Hippocampal formation (tissue), 2 donors: ENCODE measurements at places on chromosomes 16 and 17.

DNA sequence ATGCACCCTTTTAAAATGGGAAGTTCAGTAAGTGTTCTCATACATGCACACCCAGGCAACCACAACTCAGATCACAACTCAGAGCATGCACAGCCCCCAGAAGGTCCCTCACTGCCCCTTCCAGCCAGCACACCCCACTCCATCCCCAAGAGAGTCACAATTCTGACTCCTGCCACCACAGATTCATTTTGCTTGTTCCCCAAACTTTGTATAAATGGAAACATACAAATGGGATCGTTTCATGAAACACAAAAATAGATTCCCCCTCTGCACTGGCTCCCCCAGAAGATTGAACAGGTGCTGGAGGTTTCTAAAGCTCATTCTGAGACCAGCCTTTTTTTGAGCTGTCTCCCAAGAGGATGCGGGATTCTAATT, 3.3 kb upstream of the TNFRSF13B start:
- DNase-seq = no peak

DNA sequence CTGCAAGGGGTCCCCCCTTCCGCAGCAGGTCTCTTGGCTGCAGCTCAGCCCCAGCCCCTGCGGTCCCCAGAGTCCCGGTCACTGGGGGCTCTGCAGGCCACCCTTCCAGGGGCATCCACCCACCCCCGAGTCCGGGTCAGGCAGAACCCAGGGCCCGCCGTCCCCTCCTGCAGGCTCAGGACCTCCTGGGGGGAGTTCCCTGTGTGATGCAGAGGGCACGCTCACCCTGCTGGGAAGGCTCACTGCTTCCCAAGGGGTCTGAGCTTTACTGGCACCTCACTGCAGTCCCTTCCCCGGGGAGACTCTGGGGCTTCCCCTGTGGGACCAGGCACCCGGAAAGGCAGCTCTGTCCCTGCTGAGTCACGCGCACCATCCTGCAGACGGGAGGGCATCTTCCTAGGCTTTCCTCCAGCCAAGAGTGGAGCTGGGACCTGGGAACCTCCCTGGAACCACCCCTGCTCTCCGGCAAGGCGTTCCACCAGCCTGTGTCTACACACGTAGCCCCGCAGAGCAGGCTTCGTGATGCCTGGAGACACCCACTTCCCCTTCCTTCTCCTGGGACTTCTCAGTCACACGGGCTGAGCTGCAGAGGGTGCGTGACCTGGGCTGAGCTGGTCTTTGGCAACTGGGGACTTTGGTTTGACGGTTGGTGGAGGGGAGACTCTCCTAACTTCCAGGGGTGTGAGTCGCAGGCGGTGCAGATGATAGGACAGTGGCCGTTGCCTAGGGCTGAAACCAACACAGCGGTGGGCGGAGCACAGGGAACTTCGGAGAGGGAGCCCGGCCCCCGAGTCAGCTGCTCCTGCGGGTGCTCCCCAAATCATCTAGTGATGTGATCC, 23.4 kb downstream of the SLC25A10 start:
- no peak for DNase-seq

DNA sequence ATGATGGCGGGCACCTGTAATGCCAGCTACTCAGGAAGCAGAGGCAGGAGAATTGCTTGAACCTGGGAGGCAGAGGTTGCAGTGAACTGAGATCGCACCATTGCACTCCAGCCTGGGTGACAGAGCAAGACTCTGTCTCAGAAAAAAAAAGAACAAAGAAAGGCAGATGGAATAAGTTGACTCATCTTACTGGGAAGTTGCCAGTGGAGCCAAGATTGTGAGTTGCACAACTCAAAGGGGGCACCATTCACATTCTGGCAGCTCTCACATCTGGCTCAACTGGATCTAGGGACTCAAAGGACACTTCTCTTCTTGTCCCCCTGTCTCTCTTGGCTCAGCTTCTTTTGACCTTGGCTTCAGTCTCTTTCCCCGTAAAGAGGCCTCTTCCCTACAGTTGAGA, 53.7 kb upstream of the ETV4 start:
- no peak for DNase-seq

DNA sequence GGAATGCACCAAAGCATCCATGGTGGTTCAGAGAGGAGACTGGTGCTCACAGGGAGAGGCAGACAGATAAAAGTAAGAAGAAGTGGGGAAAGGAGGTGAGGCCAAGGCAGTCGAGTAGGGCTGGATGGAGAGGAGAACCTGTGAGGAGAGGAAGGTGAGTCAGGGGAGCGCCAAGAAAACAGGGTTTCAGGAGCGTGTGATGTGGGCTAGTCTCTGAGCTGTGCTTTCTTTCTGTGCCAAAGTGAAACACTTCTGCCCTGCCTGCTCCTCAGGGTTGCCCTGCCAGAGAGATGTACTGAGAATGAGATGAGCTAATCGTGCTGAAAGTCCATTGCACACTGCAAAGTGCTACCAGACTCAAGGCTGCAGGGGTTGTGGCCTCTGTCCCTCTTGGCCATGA, 310.7 kb upstream of the CCL2 start:
- no peak for DNase-seq

- DNase-seq = no peak
Observed at GRCh38 chr17:80899402-80900268, 92.0 kb upstream of the CHMP6 start.

GRCh38 chr17:77145224-77145611, 4.4 kb downstream of the SEC14L1 start:
- DNase-seq = no peak

- no peak for DNase-seq
Observed at GRCh38 chr17:48174833-48175523, 67.4 kb downstream of the SNX11 start.

DNA sequence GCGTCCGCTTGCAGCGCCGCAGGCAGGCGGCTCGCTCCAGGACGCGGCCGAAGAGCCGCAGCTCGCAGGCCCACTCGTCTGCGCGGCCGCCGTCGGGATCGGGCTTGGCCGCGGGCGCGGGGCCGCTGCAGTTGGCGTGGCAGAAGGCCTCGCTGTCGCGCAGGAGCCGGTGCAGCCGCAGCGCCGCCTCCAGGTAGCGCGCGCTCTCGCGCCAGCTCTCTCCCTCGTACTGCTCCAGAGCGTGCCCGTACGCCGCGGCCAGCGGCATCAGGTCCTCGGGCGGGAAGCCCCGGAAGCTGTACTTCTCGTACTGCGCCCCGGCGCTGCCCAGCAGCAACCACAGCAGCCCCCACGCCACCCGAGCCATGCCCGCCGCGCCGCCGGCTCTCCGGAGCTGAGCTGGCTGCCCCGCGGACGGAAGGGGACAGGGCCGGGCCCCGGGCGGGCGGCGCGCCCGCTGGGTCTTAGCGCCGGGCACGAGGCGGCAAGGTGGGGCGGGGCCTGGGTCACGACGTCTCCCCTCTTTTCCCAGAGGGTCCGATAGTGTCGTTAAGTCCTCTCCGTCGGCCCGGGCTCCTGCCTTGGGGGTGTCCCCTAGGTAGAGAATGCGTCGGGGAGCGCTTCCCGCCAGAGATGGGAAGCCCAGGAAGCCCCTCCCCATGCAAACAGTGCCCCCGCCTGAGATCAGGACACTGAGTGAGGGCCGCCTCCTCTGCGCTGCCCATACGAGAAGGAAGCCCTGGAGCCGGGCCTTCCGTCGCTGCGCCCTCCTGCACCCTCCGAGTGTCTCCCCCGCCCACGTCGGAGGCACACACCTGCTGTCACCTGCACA, at the start of gene P3H4:
Gene P3H4, minus strand, starts transcription at position 401 of the 832 bp plus-strand sequence. Its CDS starts 34 bp downstream, at position 367.
- DNase-seq = peak; percentile 31

GRCh38 chr17:19648475-19649273, at the start of gene ALDH3A2:
TSS of gene ALDH3A2 (plus strand) at chr17:19648751. CDS start at chr17:19648972, 221 bp downstream.
- DNase-seq = peak; percentile 96

DNA sequence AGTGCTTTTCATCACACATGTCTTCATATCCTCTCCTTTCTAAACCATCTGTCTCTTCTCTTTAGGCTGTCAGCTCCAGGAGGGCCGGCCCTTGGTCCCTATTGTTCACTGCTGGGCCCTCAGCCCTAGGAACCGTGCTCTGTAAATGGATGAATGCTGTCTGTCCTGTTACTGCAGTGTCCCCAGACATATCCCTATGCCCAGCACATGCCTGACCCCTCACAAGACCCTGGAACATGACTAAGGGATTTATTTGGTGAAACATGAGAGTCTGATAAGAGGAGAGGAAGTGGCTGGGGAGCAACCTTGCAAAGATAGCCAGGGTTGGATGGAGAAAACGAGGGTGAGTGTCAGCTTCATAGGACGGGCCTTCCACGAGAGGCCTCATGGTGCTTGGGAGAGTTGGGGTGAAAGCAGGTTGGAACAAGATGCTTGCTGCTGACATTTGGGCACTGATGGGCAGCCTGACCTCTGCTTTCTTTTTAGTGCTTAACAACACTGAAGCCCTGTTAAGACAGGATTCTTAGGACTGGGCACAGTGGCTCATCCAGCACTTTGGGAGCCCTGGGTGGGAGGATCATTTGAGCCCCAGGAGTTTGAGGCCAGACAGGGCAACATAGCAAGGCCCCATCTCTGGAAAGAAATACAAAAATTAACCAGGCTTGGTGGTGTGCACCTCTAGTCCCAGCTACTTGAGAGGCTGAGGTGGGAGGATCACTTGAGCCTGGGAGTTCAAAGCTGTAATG, 39.0 kb downstream of the ABCC1 start:
- DNase-seq = no peak

DNA sequence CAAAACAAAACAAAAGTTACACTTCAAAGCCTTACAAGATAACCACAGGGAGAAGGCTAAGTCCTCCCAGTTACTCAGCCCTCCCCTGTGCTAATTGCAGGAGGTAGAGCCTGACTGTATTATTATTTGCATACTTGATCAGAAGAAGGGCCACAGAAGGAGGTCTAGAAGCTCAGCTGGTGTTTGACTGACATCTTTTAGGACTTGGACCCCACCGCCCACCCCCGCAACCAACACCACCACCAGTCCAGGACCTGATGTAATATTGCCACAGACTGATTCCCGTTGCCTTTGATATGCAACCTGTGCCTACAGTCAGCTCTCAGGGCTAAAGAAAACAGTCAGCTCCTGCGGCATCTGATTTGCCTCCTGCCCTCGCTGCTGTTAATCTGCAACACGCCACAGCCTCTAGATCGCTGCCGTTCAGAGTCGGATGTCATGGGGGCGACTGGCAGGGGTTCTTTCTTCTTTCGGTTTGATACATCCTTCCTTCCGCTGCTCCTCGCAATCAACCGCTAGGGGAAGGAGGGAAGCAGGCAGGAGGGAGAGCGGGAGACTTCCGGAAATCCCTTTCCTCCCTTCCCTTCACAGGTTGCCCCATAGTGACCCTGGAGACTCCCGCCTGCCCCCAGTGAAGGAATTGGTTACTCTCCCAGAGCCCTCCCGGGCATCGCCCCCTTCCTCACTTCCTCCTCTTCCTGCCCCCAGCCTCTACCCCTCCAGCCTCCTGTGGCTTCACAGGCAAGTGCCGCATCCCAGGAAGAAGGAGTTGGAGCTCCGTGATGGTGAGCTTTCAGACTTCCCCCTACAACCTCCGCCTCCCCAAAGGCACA, 90.5 kb upstream of the SOX9 start:
- DNase-seq = peak; percentile 42

DNA sequence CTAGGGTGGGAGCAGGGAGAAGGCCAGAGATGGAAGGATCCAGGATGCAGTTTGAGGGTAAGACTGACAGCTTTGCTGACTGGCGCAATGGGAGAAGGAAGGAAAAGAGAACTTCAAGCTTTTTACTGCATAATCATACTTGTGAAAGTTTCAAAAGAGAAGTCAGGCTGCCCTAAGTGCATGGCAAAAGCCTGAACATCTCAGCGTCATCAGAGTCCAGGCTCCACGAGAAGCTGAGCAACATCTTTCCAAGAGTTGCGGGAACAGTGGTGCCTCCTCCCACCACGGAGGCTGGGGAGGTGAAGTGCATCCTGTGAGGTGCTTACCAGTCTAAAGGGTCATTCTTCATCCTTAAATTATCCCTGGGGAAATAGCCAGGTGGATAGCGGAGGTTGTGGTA, 26.9 kb upstream of the SLC38A8 start:
- DNase-seq = no peak

DNA sequence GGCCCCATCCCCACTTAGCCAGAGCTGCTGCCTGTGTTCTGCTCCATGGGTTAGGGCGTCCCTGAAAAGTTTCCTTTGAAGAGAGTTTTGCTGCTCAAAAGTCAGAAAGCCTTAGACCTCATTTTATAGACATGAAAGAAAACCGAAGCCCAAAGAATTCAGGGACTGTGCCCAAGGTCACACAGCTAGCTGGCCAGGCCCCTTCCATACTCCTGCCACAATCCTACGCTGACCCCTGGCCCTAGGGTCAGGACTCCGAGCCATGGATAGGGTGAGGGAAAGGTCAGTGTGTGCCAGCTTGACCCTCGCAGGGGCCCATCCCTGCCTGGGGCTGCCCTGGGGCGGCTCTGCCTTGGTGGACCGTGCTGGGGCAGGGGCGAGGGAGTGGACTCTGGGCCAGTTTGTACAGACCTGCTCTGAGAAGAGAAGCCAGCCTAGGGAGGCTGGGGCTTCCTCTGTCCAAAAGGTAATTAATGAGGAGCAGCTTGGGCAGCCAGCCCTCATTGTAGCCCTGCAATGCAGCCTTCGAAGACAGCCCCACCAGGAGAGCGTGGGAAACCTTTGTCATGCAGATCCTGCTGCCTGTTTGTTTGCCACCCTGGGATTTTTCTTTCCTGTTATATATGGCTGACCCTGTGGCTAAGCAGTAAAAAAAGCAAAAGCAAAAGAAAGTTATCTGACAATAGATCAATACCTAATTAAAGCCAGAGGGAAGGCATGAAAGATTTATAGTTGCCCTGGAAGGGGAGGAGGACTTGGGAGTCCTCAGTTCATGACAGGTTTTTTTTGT, 37.4 kb downstream of the RHBDL3 start:
- no peak for DNase-seq

- peak; percentile 87 for DNase-seq
Observed at GRCh38 chr17:8209907-8210760, at the start of gene AURKB. TSS of gene AURKB (minus strand) at chr17:8210575. CDS start at chr17:8210224, 351 bp downstream.

- no peak for DNase-seq
Observed at GRCh38 chr16:67310561-67310960, 16.0 kb downstream of the KCTD19 start.

DNA sequence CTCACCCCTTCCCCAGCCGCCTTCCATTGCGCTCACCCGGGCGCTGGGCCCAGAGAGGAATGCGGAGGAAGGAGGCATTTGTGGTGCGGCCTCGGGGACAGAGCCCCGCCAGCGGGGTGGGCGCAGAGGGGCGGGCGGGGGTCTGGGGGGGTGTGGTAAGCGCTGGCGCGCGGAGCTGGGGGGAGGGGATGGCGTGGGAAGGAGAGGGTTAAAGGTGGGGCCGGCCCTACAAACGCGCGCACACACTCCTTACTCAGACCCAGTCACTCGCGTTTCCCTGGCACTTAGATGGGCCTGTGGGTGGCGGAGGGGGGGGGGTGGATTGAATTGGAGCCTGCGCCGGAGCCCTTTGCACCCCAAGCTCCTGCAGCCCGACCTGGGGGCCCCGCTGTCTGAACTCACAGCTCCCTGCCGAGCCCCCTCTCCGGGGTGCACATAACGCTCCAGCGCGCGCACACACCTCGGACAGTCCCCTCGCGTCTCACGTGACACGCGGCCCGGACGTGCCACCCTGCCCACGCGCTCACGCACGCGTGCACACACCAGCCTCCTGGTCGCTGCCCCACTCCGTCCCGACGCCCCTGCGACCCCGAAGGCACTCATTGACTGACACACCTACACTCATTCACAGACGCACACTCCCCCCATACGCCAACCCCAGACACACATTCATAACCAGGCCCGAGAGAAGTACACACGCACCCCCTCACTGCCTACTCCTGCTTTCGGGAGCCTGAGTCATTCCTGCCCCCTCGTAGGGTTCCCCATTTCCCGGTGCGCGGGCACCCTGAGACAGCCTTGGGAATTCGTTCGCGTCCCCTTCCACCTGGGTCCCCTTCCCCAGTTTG, 844 bp downstream of the TBKBP1 start:
- DNase-seq = peak; percentile 13
